AG20443 (cell line): ENCODE measurements at places on chromosomes 3 and 15.

- no peak for DNase-seq
Measured at GRCh38 chr3:186802701-186803100, 3.6 kb downstream of the RFC4 start.

DNA sequence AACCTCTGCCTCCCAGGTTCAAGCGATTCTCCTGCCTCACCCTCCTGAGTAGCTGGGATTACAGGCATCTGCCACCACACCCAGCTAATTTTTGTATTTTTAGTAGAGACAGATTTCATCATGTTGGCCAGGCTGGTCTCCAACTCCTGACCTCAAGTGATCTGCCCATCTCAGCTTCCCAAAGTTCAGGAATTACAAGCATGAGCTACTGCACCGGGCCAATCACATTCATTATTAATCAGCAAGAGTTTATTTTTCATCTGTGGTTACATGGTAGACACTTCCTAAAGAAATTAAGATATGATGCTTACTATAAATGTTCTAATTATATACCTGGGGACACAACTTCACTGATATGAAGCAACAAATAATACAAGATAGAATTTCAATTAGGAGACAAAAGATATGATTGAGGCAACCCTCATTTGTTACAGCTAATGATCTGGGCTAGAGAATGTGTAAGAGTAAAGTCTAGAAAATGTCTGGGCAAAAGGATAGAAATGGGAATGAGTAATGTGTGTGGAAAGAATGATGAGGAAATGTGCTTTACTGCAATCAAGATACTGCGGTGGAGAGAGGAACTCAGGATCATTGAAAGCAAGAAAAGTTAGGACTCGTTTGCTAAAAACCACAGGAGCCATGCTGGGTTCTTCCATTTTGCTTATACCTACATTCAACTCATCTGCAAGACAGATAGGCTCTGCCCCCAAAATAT lies 366.8 kb downstream of the ZIC1 start:
- peak; percentile 61 for DNase-seq

- no peak for DNase-seq
Measured at GRCh38 chr3:30476368-30477084, 129.9 kb upstream of the TGFBR2 start.

DNA sequence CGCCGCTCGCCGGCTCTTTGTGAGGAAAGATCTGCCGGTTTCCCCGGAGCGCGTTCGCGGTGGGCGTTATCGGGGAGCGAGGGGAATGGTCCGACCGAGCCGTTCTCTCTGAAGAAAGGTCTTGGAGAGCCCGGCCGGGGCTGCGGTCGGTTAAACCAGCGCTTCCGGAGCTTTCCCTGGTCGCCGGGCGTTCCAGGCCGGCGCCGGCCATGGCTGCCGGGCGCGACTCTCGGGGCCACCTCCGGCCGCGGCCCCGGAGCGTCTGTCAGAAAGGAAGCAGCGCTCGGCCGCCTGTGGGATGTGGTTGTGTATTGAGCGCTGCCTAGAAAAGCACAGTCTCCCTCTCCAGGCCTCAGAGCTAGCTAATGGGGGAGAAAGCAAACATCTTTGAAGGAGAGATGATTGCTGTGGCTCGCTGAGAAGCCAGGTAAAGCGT lies 731 bp downstream of the FYTTD1 start:
- DNase-seq, result peak; percentile 80

GRCh38 chr3:57043518-57043917 lies 16.9 kb upstream of the SPATA12 start:
- DNase-seq, result no peak

GRCh38 chr15:69668039-69668705 lies 215.6 kb downstream of the RPLP1 start:
- DNase-seq, result no peak

GRCh38 chr3:128498127-128498626 lies 5.2 kb upstream of the GATA2 start:
- DNase-seq, result no peak

DNA sequence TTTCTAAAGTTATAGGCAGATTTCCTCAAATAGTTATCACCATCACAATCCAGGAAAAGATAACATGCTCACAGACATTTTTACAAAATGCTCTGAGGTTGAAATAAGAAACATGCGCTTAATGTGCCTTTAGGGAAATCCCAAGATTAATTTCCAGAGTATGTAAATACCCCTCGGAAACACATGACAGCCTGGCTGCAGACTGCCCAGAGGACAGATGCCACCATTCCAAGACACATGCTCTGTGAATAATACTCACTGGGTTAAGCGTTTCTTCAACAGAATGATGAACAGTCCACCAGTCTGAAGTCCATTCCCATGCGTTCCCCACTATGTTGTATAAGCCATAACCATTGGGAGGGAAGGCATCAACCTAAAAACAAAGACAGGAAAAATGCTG lies 56.5 kb downstream of the SUMF1 start:
- no peak for DNase-seq

GRCh38 chr3:143185401-143185800 lies 65.8 kb downstream of the CHST2 start:
- DNase-seq, result no peak

GRCh38 chr15:37077623-37078351 lies 22.6 kb downstream of the MEIS2 start:
- DNase-seq, result no peak

GRCh38 chr3:24232784-24233183 lies 261.9 kb downstream of the THRB start:
- no peak for DNase-seq

- DNase-seq, result no peak
Measured at GRCh38 chr15:67992834-67993233, 61.3 kb upstream of the PIAS1 start.

DNA sequence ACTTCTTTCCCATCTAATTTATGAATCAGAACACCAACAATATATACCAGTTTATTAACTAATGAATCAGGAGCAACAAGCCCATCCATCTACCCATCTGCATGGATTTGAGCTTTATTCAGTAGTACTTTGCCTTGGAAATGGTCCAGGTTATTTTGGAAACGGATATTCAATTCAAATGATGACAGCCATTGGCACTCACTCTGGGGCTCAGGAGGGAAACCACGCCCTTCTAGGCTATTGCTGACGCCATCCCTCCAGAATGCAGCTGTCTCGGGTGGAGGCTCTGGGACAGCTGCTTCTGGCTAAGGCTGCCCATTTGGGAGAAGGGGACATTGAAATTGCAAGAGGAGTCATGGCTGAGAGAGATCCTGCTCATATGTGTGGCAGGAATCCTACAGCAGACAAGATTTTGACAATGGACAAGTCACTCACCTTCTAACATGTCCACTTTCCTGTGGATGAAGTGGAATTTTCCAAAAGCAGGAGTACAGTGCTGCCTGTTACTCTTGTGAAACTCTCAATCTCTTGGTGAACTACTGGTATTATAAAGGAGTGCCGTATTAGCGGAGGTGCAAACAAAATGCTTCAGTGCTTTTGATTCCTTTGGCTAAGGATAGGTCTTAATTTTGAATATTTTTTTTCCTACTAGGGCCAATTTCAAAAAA lies 29.3 kb upstream of the TRAK1 start:
- peak; percentile 90 for DNase-seq

DNA sequence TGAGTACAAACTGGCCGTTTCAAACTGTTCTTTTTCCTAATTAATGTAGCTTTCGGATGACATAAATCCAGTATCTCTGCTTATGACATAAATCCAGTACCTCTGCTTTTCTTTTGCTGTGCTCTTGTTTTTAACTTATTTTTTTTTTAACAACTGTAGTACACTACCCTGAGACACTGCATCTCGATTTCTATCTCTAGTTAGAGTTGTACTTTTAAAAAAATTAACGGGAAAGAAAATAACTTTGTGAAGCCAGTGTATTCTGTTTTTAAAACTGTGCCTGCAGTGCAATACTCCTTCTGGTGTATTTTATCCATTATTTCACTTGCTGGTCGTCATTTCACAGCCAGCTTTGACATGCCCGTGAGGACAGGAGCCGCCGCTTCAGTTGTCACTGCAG lies 46.6 kb downstream of the ASB7 start:
- DNase-seq, result no peak

DNA sequence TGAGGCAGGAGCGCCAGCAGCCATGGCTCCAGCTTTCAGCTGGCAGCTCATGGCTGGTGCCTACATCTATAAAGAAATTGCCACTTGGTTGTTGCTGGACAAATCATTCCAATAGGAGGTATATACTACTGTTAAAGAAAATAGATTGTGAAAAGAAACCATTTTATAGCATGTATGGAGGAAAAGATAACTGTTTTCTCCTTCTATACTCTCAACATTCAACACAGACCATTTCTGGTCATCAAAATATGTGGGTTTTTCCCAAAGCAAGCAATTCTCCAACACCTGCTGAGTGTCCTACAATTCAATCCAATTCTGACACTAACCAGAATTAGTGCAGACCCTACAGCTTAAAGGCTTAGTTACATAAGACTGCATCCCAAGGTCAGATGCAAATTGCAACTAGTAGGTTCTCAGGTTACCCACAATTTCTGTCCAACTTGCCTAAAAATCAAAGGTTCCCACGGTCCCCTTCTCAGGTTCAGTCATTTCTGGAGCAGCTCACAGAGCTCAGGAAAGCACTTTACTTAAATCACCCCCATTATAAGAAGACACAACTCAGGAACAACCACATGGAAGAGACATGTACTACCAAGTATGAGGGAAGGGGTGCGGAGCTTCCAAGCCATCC lies 42.4 kb upstream of the STRIT1 start:
- no peak for DNase-seq

GRCh38 chr3:4421121-4421520 lies 45.9 kb downstream of the SUMF1 start:
- DNase-seq, result peak; percentile 51

DNA sequence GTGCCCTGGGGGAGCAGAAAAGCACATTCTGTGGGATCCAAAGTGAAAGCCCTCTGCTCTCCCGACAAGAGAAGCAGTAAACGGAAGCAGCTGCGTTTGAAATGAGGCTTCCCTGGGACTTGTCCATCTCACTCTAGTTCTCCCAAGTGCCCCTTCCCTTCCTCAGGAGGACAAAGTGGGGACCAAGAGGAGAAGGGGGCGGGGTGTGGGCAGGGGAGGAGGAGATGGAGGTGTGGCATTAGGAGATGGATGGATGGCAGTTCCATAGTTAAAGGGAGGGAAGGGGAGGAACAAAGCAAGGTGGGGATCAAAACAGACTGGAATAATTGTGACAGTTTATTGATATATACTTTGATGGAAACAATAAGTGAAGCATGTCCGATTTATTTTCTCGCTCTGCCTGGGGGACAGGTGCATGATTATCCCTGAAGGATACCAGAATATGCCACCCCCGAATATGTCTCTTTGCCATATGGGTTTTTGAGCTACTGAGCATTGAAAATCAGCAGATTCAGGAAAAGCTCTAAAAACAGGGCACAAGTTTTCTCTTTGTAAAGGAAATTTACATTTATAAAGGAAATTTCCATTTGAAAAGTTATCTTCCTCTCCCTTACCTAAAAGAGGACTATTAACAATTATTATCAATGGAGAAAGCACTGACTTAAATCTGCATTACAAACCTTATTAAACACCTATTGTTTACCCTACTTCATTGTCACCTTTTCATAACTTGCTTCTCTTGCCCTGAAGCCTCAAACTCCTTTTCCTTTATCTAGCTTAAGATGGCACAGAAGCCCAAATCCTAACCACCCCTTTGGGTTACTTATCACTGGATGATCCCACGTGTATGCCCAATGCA lies 58.9 kb upstream of the DAZL start:
- no peak for DNase-seq

DNA sequence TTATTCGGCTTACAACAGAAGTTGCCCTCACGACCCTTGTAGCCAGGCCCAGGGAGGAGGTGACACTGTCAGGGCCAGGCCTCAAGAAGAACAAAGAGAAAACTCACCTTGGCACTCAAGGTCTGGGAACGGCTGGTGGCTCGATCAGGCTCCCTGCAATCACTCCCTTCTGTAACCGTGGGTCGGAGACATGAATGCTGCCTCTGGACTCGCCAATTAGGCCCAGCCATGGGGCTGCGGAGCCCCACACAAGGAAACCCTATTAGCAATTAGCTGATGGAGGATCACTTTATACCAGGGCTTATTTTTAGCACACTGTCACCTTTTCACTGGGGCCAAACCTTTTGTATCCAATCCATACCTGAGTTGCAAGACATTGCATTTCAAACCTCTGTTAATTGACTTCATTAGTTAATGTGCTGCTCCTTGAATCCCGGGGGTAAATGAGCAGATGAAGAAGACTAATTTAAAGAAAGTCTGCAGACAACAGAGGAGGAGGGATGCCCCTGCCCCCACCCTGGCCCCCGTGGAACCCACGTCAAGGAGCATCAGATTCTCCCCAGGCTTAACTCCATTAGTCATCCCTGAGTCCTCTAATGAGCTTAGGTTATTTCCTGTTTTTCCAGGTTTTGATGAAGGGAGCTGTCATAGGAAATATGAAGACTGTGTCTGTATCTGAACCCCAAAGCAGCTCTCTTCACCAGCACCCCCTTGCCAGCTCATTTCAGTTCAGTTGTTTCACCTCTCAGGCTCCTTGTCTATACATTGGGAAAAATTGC lies 255.3 kb downstream of the RORA start:
- peak; percentile 47 for DNase-seq

DNA sequence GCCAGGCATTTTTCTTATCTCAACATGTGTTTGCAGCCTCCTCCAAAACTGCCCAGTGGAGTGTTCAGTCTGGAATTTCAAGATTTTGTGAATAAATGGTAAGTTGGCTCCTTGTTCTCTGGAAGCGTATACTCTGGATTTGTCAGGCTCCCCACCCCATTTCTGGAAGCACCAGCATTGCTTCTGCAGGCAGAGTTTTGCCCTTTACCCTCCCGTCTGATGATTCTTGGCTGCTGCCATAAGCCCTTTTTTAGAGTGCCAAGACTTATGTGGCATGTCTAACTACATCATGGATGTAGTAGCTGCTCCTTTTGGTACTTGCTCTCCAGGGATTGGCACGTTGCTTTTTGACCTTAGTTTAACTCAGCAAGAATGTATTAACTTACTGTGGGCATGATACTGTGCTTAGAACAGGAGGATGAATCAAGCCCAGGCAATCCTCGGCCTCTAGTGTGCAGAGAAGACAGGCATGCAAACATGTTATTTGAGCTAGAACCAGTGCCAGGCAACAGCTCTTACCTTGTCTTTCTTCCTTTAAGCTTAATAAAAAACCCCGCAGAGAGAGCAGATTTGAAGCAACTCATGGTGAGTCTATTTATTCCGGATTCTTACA lies 8.3 kb downstream of the SNAPC5 start:
- DNase-seq, result no peak
